Breast epithelium (tissue), 4 donors: ENCODE measurements at places on chromosomes 12 and 14.

- peak overlapping the region; percentile 77 for H3K4me3 ChIP-seq
- no peak for DNase-seq
- H3K36me3 ChIP-seq = no peaks in the 10 kb centered on the region
- H3K4me1 ChIP-seq = peaks cover 3% of the 10 kb centered on the region
- no peaks in the 10 kb centered on the region for H3K27me3 ChIP-seq
- peak overlapping the region; percentile 99 for H3K27ac ChIP-seq
Observed at GRCh38 chr12:12265571-12266388, 1.1 kb downstream of the LRP6 start.

- no peaks in the 10 kb centered on the region for H3K4me1 ChIP-seq
- DNase-seq = no peak
- H3K4me3 ChIP-seq = no peak overlapping the region
- no peak overlapping the region for H3K27ac ChIP-seq
- no peaks in the 10 kb centered on the region for H3K27me3 ChIP-seq
Observed at GRCh38 chr12:115088328-115088994, 404.5 kb upstream of the TBX3 start.

- DNase-seq = no peak
- no peak overlapping the region for H3K27ac ChIP-seq
- H3K36me3 ChIP-seq = no peaks in the 10 kb centered on the region
Observed at GRCh38 chr14:32313844-32314376, 15.2 kb upstream of the AKAP6 start.

- no peaks in the 10 kb centered on the region for H3K36me3 ChIP-seq
- H3K4me3 ChIP-seq = no peak overlapping the region
- H3K27me3 ChIP-seq = no peaks in the 10 kb centered on the region
- H3K4me1 ChIP-seq = no peaks in the 10 kb centered on the region
Observed at GRCh38 chr14:76666746-76667145, 94.5 kb upstream of the VASH1 start.

GRCh38 chr12:57732726-57733593 is 5.6 kb downstream of the AGAP2 start:
- peaks cover 15% of the 10 kb centered on the region for H3K4me1 ChIP-seq
- no peaks in the 10 kb centered on the region for H3K36me3 ChIP-seq
- no peak overlapping the region for H3K4me3 ChIP-seq
- DNase-seq = no peak
- no peak overlapping the region for H3K27ac ChIP-seq

DNA sequence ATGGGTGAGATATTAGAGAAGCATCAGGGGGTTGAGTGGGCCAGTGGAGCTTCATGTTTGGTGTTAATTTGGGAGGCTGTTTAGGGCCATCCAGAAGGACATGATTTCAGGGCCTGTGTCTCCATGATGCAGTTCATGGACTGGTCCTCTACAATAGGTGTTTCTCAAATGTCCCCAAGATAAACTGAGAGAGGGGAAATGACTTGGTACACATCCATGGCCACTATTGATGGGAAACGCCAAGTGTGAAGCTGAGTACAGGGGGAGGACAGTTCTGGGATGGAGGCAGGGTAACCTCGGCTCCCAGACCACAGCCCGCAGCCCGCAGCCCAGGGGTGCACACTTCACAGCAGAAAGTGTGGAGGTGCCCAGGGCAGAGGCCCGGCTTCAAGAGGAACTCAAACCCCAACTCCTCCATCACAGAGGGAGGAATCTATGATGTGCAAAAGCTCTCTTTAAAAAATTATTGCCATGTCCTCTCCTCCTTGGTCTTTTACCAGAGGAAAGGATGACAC is 33.3 kb downstream of the CACNA2D4 start:
- H3K36me3 ChIP-seq = no peaks in the 10 kb centered on the region
- DNase-seq = no peak
- no peaks in the 10 kb centered on the region for H3K27me3 ChIP-seq

GRCh38 chr14:41986083-41986645 is 379.5 kb downstream of the LRFN5 start:
- H3K27me3 ChIP-seq = no peaks in the 10 kb centered on the region
- H3K4me1 ChIP-seq = no peaks in the 10 kb centered on the region
- no peaks in the 10 kb centered on the region for H3K36me3 ChIP-seq
- H3K4me3 ChIP-seq = no peak overlapping the region

DNA sequence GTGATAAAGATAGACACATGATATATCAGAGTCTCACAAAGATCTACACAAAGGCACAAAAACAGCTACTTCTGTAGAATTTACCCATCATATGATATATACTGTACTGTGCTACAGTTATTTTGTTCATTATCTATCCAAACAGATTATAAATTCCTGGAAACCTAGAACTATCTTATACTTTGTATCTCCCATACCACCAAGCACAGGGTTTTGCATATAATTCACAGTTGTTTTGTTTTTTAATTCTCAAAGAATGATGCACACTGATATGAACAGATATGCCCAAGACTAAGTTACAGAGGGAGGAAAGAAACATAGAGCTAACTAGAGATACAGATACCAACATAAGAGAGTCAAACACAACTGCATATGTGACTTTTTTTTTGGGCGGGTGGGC is 3.4 kb downstream of the PRKAG1 start:
- no peak overlapping the region for H3K4me3 ChIP-seq
- no peaks in the 10 kb centered on the region for H3K36me3 ChIP-seq
- H3K4me1 ChIP-seq = peaks cover 15% of the 10 kb centered on the region
- no peak for DNase-seq
- H3K27me3 ChIP-seq = no peaks in the 10 kb centered on the region

GRCh38 chr14:22865424-22866405 is 5.8 kb upstream of the LRP10 start:
- H3K27ac ChIP-seq = no peak overlapping the region
- no peaks in the 10 kb centered on the region for H3K36me3 ChIP-seq
- no peaks in the 10 kb centered on the region for H3K27me3 ChIP-seq
- no peak for DNase-seq

GRCh38 chr12:53101931-53102781 is 1.1 kb upstream of the SOAT2 start:
- H3K36me3 ChIP-seq = no peaks in the 10 kb centered on the region
- no peak overlapping the region for H3K4me3 ChIP-seq
- no peak for DNase-seq
- no peaks in the 10 kb centered on the region for H3K27me3 ChIP-seq
- H3K27ac ChIP-seq = no peak overlapping the region

- no peaks in the 10 kb centered on the region for H3K27me3 ChIP-seq
- no peaks in the 10 kb centered on the region for H3K36me3 ChIP-seq
- H3K4me3 ChIP-seq = peak overlapping the region; percentile 99
- no peak for DNase-seq
- H3K4me1 ChIP-seq = peaks cover 9% of the 10 kb centered on the region
Observed at GRCh38 chr12:67647181-67647798, 1.3 kb upstream of the DYRK2 start.

- no peak for DNase-seq
- no peaks in the 10 kb centered on the region for H3K27me3 ChIP-seq
- no peaks in the 10 kb centered on the region for H3K36me3 ChIP-seq
- H3K27ac ChIP-seq = no peak overlapping the region
- no peak overlapping the region for H3K4me3 ChIP-seq
Observed at GRCh38 chr14:85198001-85198400, 331.9 kb upstream of the FLRT2 start.

- peak; percentile 14 for DNase-seq
- no peak overlapping the region for H3K27ac ChIP-seq
- H3K4me1 ChIP-seq = peaks cover 6% of the 10 kb centered on the region
- H3K4me3 ChIP-seq = no peak overlapping the region
Observed at GRCh38 chr14:76775695-76776427, 14.6 kb downstream of the VASH1 start.

DNA sequence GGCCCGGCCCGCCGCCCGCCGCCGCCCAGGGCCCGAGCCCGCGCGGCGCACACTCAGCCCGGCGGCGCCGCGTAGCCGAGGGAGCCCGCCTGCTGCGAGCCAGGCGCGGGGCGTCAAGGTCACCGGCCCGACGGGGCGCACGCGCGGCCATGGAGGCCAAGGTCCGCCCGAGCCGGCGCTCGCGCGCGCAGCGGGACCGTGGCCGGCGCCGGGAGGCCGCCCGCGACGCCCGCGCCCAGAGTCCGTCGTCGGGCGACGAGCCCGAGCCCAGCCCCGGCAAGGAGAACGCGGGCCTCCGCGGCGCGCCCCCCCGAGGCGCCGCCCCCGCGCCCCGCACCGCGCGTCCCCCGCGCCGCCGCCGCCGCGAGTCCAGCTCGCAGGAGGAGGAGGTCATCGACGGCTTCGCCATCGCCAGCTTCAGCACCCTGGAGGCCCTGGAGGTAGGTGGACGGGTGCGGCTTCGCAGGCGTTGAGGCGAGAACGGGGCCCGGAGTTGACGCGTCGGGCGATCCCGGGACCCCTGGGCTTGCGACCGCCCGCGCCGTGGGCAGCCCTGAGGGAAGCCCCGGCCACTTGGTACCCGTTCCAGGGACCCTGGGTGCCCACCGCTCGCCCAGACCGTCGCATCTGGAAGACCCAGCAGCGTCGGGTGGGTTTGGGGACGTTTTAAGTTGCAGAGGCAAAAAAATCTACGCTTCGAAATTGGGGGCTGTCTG is 629 bp downstream of the FBRSL1 start:
- H3K27me3 ChIP-seq = no peaks in the 10 kb centered on the region
- DNase-seq = no peak
- H3K36me3 ChIP-seq = no peaks in the 10 kb centered on the region
